ENCODE measurements at places on chromosomes 11 and 22.

GRCh38 chr11:119666463-119667131 lies 62.4 kb downstream of the NECTIN1 start:
- peak; percentile 72 for DNase-seq

DNA sequence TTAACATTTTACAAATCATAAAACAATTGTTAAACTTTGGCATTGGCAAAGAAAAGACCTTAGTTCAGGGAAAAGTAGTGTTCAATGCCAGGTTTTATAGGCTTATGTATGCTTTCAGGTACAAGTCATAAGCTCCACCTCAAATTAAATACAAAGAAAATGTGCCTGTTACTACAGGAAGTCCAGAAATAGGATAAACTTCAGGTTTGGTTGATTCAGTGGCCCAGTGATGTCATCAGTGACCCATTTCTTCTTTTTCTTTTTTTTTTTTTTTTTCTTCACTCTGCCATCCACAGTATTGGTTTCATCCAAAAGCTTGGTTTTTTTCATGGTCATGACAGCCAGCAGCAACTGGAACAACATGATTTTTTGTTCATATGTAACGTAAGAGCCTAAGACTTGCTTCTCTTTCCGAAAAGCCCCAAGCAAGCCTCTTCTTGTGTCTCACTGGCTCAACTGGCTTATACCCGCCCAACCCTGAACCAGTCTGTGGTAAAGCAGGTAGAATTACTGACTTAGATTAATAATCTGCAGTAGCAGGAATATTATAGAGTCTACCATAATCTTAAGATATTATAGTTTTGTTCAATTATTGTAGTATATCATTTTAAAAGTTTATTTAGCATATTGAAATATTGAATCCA lies 46.2 kb downstream of the TTC17 start:
- no peak for DNase-seq

- no peak for DNase-seq
These were observed 3.1 kb downstream of the GAB2 start for GRCh38 chr11:78414321-78415051.

DNA sequence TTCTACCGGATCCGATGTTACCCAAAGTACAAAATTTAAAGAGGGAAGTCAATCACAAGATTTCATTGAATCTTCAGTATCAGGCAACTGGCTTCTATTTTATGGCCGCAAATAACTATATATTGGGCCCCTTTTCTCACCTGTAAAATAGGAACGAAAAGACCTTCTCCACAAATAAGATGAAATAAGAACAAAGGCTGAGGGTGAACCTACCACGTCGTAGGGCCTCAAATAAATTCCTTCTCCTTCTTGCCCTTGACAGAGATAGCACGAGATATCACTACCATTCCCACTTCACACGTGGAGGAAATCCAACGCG lies 794 bp upstream of the EMSY start:
- no peak for DNase-seq

All from activated naive CD8-positive, alpha-beta T cell treated with anti-CD3 and anti-CD28 coated beads, Interleukin-2, amount 10 ng/mL, durations not matched to agents 7 days and 5 days (primary cell).